Fibroblast of skin of back (primary cell): ENCODE measurements at places on chromosomes 1 and 21.

- no peak for DNase-seq
These were observed 1165.1 kb upstream of the ADGRL4 start for GRCh38 chr1:80171631-80172030.

DNA sequence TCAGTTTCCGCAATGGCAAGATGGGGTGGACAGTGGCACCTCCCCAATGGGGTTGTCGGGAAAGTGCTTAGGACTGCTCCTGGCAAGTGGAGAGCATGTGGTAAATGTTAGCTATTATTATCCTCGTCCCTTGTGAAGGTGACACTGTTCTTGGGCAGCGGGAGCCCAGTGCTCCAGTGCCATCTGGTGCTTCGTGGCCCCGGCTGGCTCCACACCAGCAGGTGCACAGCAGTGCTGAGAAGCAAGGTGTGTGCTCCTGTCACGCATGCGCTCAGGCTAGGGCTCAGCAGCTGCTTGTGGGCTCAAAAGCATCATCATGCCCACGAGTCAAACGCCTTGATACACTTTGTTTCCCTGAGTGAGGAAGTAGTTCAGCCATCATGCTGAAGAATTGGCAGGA lies 24.9 kb upstream of the KCNC4 start:
- no peak for DNase-seq

- no peak for DNase-seq
These were observed 104.7 kb upstream of the KIAA0040 start for GRCh38 chr1:175297291-175297690.

DNA sequence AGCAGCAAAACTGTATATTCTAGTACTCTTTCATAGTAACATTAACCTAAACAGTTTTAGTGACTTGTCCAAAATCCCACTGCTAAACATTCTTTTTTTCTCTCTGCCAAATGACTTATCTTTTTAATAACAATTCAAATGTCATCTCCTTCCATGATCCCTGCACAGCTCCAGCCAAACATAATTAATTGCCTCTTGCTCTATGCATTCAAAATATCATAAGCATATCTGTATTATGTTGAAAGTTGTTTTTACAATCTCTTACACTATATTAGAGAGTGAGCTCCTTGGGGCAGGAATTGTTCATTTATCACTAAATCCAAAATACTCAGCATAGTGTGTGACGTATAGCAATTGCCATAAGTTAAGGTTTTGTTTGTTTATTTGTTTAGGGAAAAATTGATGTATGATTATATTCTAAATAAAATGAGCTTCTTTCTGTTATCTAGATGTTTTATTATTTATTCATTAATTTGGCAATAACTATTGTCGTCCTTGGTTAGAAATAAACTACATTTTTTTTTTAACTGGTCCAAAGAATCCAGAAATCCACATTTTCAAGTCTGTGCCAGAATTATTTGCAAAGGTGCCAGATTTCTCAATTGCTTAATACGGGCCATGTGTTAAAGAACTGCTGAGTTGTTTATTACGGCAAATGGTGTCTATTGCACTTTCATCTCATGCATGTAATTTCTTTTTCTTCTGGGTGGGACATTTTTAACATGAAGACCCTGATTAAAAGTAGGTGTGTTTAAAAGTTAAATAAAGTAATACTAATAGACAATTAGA lies 577.2 kb upstream of the ZRANB2 start:
- DNase-seq: peak; percentile 18

- DNase-seq: peak; percentile 41
These were observed 2.0 kb upstream of the B3GALT5 start for GRCh38 chr21:39610703-39611102.
